ENCODE measurements at places on chromosomes 16 and 17. TPM values are rescaled to one million over a fixed set of nuclear protein-coding genes. Genes with fewer than 3 reads are reported as not detected.

GRCh38 chr17:77054936-77055335 lies 85.8 kb upstream of the SEC14L1 start:
- no peak for DNase-seq

DNA sequence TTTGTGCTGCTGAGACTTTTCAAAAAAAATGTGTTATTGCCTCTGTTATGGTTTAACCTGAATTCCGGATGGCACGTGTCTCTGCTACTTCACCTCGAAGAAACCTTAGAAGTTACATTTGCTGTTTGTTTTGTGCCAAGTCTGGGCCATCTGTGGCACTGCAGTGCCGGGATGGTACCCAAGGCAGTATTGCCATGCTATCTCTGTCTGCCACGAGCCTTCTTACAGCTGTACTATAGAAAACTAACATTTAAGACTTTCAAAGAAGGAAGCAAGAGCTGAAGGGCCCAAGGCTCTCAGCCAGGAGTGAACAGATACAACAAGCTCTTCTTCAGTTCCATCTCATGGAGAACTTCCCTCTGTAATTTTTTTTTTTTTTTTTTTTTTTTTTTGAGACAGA lies 73.7 kb upstream of the NOL11 start:
- DNase-seq: no peak

DNA sequence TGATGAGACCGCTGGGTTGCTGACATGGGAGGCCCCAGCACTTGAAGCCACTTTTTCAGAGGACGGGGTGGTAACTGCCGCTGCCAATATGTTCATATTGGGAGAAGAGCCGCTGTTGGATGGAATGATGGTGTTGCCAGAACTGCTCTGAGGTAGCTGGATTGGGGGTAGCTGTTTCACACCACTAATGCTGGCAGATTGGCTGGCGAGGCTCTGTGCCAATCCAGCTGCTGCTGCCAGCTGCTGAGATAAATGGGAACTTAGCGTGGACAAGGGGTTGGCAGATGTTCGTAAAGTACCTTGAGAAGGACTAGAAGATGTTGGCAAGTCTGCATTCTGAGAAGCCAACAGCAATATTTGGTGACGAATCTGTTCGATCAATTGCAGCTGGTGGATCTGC lies 10.0 kb downstream of the SALL1 start:
- no peak for DNase-seq

KRTAP17-1 gene
- not detected for total RNA-seq

Measured in muscle of leg (tissue), 16 donors.